Renal cortical epithelial cell (primary cell): ENCODE measurements at places on chromosomes 7 and 10. TPM values are rescaled to one million over a fixed set of nuclear protein-coding genes. Genes with fewer than 3 reads are reported as not detected.

Gene RAB19
- 3.5 and 15.1 TPM in 2 replicates for total RNA-seq

Gene RRP12
- 22.6 and 29.2 TPM in 2 replicates for total RNA-seq

Gene UNCX
- not detected in 2 replicates for total RNA-seq

Gene NPSR1
- not detected in 2 replicates for total RNA-seq

Gene CNPY1
- total RNA-seq, result not detected in 2 replicates

Gene CFAP46
- total RNA-seq, result 2.4 and 6.1 TPM in 2 replicates

Gene PRR15
- total RNA-seq, result 10.6 and 11.2 TPM in 2 replicates

Gene SMKR1
- 0.65 and 1.0 TPM in 2 replicates for total RNA-seq

Gene TLL2
- total RNA-seq, result 14.1 and 21.4 TPM in 2 replicates

Gene GIMAP8
- 0.15 and 0.17 TPM in 2 replicates for total RNA-seq

Gene KCND2
- total RNA-seq, result 0.05 and 0.17 TPM in 2 replicates

Gene CYP2C19
- 0.05 TPM in 1 of 2 replicates, not detected in the other for total RNA-seq

Gene RALA
- total RNA-seq, result 29.3 and 43.6 TPM in 2 replicates

Gene UBE2D1
- total RNA-seq, result 16.3 and 29.4 TPM in 2 replicates

Gene LRRC4
- 0.15 and 1.0 TPM in 2 replicates for total RNA-seq
